Activated CD4-positive, alpha-beta T cell treated with anti-CD3 and anti-CD28 coated beads, Interleukin-2, amount 50 U/mL, for 4 hours (primary cell): ENCODE measurements at places on chromosomes 2 and 18.

DNA sequence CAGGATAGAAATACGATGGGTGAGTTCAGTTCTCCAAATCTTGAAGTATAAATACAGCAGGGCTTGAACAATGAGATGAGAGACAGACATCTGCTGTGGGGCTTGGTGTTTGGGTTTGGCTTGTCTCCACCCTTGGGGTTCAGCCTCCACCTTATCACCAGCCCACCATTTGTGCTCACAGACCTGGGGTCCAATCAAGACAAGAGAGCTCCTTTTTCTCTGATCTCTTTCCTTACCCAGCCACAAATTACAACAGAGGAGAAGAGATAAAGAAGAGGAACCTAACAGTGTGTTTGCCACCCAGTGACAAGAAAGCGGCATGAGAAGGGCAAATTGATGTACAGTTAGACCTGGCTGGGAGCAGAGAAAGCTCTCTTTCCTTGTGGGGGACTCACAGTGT lies 204.5 kb upstream of the CXCR4 start:
- no peak for DNase-seq

- no peak for DNase-seq
Measured at GRCh38 chr2:160695402-160696086, 201.9 kb upstream of the RBMS1 start.

DNA sequence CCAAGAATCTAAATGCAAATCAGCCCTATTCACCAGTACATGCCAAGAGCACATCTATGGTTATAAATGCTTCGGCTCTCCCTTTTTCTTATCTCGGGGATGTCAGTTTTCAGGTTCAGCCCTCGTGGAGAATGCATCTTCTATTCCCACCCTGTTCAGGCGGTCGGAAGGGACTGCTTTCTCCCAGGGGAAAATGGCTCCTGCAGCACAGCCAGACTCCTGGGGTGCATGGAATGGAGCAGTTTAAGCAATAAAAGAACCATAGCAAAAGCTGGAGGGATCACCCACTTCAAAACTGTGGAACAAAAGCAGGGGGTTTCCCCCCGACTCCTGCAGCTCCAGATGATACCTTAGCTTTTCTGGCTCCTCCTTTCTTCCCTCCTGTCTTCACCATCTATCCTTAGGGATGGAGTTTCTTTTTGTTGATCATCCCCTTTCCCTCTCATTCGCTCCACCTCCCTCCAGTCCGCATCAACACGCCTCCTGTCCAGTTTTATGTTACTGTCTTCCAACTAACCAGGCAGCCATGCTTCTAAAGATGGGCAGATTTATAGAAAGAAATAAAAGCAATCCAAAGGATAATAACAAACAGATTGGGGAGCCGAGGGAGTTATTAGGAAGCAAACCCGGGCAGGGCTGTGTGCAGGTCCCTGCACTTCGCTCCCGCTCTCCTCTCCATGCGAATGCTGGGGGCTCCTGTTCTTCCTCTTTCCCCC lies 356.2 kb upstream of the SMIM21 start:
- no peak for DNase-seq

DNA sequence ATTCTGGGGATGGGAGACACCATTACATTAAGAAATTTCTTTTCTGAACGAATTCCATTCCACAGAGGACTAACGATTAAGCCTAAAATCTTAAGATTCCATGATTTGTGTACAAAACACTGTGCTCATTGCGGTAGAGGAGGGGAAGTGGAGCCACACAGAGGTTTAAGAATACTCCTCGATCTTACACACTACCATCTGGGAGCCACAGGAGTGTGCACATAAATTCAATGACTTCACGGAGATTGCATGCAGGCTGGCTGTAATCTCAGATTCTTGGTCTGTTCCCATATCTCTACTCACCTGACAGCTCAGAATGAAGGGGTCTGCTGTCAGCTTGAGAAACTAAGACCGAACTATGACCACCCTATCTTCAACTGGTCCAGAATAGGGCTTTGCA lies 762 bp downstream of the VPS4B start:
- no peak for DNase-seq

- no peak for DNase-seq
Measured at GRCh38 chr2:46866770-46867246, 48.8 kb downstream of the MCFD2 start.

DNA sequence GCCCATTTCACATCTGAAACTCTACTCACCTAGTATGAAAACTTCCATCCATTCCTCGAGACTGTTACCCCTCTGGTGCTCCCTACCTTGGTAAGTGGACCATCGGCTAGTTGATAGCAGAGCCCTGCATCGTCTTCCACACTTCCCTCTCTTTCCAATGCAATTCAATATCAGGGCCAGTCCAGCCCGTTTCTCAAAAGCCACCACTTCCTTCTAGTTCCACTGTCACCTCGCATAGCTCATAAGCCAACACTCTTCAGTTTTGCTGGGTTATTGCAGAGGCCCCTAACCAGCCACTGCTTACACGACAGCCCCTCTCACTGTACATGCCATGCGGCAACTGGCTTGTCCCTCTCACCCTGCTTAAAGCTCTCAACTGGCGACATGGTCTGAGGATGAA lies 10.2 kb upstream of the ZNF407 start:
- DNase-seq: no peak
